ENCODE measurements at places on chromosomes 1 and 21. TPM values are rescaled to one million over a fixed set of nuclear protein-coding genes. Genes with fewer than 3 reads are reported as not detected.

Gene CD1B
- total RNA-seq = not detected

Gene GABRD
- total RNA-seq = not detected

Gene PTGS2
- total RNA-seq = 8.7 TPM

Gene BMP8A
- not detected for total RNA-seq

Gene BECN2
- total RNA-seq = not detected

Gene TDRD10
- total RNA-seq = not detected

Gene KISS1
- not detected for total RNA-seq

Gene S1PR1
- 0.63 TPM for total RNA-seq

Gene NBPF20
- 2.5 TPM for total RNA-seq

Gene MMP23B
- total RNA-seq = 0.17 TPM

Gene THEM5
- total RNA-seq = not detected

Gene ATF3
- total RNA-seq = 37.4 TPM

Gene NENF
- 77.8 TPM for total RNA-seq

Gene RGS8
- total RNA-seq = not detected

Gene ALPL
- total RNA-seq = 1.4 TPM

Gene FCRL1
- not detected for total RNA-seq

Gene BARHL2
- not detected for total RNA-seq

Gene NRDC
- total RNA-seq = 47.0 TPM

Gene PALMD
- total RNA-seq = 2.7 TPM

Gene CRP
- total RNA-seq = not detected

Gene FOXO6
- 0.80 TPM for total RNA-seq

Gene OR2L5
- not detected for total RNA-seq

Gene DNM3
- total RNA-seq = 4.3 TPM

Gene CD1E
- total RNA-seq = not detected

Gene LRRC38
- total RNA-seq = not detected

Gene LCK
- not detected for total RNA-seq

Gene PADI6
- not detected for total RNA-seq

Gene MAP3K21
- total RNA-seq = 3.2 TPM

Gene RNF19B
- 18.8 TPM for total RNA-seq

Gene CLDN14
- 1.3 TPM for total RNA-seq

Gene GJA9
- total RNA-seq = not detected

Gene RNU1-4
- 306 TPM for total RNA-seq

Gene PWP2
- 10.1 TPM for total RNA-seq

Gene ADORA3
- total RNA-seq = not detected

Gene FTCD
- total RNA-seq = not detected

Gene SELL
- total RNA-seq = 7.3 TPM

Gene OR6K2
- total RNA-seq = not detected

Gene TNFRSF18
- total RNA-seq = 1.9 TPM

Gene VPS72
- total RNA-seq = 91.0 TPM

Gene RNU1-2
- total RNA-seq = 832 TPM

Gene TTC22
- total RNA-seq = not detected

Gene OR14K1
- not detected for total RNA-seq

Gene TMEM52
- total RNA-seq = 0.33 TPM

Gene C1orf52
- total RNA-seq = 62.1 TPM

Gene CLDN19
- total RNA-seq = not detected

Gene CR2
- total RNA-seq = 2.1 TPM

Gene TMEM79
- total RNA-seq = 3.5 TPM

Gene MAEL
- total RNA-seq = not detected

All from Daoy (cell line).